ENCODE measurements at places on chromosomes 1 and 21.

- no peak for DNase-seq
- H3K4me3 ChIP-seq, result no peak overlapping the region
- H3K36me3 ChIP-seq, result no peaks in the 10 kb centered on the region
- no peak overlapping the region for H3K27ac ChIP-seq
These were observed 23.5 kb downstream of the CXADR start for GRCh38 chr21:17536381-17536780.

DNA sequence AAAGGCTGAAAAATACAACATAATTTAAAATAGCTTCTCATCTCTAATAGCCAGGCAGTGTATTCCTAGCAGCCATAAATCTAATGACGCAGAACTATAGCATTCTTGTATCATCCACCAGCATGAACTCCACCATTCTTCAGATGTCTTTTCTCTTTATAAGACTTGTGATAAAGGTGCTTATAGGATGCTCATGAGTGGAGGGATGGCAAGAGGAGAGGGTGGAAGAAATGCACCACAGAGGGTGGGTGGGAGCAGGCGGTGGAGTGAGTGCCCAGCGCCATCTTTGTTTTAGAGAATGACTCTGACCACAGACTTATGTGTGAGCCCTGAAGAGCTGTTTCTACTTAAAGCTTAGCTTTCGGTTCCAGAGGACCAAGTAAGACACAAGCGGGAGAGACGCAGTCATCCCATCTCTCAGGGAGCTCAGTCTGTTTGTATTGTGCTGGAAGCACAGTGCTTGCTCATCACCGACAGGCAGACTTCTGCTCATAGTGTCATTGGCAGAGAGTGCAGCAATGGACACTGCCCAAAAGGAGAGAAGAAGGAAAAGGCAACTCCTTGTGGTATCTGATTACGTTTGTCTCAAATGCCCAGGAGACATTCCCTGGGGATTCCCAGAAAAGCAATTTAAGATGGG is 65.6 kb downstream of the KCNJ15 start:
- peaks cover 9% of the 10 kb centered on the region for H3K4me1 ChIP-seq
- no peaks in the 10 kb centered on the region for H3K27me3 ChIP-seq
- H3K4me3 ChIP-seq, result no peak overlapping the region
- H3K27ac ChIP-seq, result no peak overlapping the region

- peak overlapping the region; percentile 90 for H3K27ac ChIP-seq
- peaks cover 47% of the 10 kb centered on the region for H3K4me1 ChIP-seq
- H3K36me3 ChIP-seq, result peaks cover 20% of the 10 kb centered on the region
- no peaks in the 10 kb centered on the region for H3K27me3 ChIP-seq
These were observed 1.4 kb upstream of the TNFRSF14 start for GRCh38 chr1:2554621-2555387.

DNA sequence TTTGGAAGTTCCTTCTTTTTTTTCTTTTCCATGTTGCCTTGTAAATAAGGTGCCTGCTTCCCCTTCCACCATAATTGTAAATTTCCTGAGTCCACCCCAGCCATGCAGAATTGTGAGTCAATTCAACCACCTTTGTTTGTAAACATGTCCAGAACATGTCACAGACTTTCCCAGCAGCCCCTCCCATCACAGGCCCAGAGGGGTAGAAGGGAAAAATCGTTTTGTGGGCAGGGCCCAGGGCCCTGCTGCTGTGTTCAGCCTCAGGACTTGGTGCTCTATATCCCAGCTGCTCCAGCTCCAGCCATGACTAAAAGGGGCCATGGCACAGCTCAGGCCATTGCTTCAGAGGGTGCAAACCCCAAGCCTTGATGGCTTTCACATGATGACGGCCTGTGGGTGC is 384.6 kb upstream of the NCAM2 start:
- no peak overlapping the region for H3K4me3 ChIP-seq
- DNase-seq, result no peak
- H3K36me3 ChIP-seq, result no peaks in the 10 kb centered on the region
- H3K27ac ChIP-seq, result no peak overlapping the region
- H3K4me1 ChIP-seq, result no peaks in the 10 kb centered on the region
- no peaks in the 10 kb centered on the region for H3K27me3 ChIP-seq

GRCh38 chr1:8443558-8444194 is 125.8 kb downstream of the SLC45A1 start:
- no peaks in the 10 kb centered on the region for H3K36me3 ChIP-seq
- peaks cover 22% of the 10 kb centered on the region for H3K4me1 ChIP-seq
- H3K27ac ChIP-seq, result no peak overlapping the region
- no peak overlapping the region for H3K4me3 ChIP-seq
- no peaks in the 10 kb centered on the region for H3K27me3 ChIP-seq
- DNase-seq, result no peak

GRCh38 chr1:217965156-217965786 is 319.8 kb upstream of the RRP15 start:
- no peaks in the 10 kb centered on the region for H3K36me3 ChIP-seq
- no peaks in the 10 kb centered on the region for H3K27me3 ChIP-seq
- peak; percentile 24 for DNase-seq
- H3K4me3 ChIP-seq, result no peak overlapping the region
- H3K4me1 ChIP-seq, result no peaks in the 10 kb centered on the region
